Sigmoid colon (tissue), 7 donors: ENCODE measurements at places on chromosomes 5 and 9. TPM values are rescaled to one million over a fixed set of nuclear protein-coding genes. Genes with fewer than 3 reads are reported as not detected.
A peak's percentile ranks its signal among the peaks of the same experiment; 100 is the strongest.

DNA sequence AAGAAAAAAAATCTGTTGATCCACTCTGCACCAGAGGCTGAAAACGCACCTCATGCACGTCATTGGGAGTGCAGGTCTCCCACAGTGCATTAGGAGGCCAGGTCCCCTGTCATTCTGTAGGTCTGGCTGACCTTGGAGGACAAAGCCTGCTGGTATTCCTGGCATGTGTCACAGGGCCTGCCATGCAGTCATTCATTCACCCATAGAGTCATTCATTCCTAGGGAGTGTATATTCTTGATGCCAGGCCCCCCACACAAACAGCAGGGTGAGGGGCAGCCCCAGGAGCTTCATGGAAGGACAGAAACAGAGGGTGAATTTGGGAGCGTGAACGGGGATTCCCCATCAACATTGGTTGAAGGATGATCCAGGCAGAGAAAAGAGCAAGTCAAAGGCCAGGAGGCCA is 2.2 kb downstream of the GBGT1 start:
- no peak for DNase-seq

- DNase-seq = no peak
Measured at GRCh38 chr5:144698484-144698883, 527.8 kb downstream of the KCTD16 start.

GRCh38 chr5:35745193-35745592 is 111.5 kb upstream of the IL7R start:
- no peak for DNase-seq

GRCh38 chr5:17365811-17366138 is 132.3 kb upstream of the TAF11L2 start:
- DNase-seq = no peak

- DNase-seq = peak; percentile 84
Measured at GRCh38 chr9:131739959-131740648, at the start of gene RAPGEF1. TSS of gene RAPGEF1 (minus strand) at chr9:131740076. CDS start at chr9:131739830, 246 bp downstream.

DNA sequence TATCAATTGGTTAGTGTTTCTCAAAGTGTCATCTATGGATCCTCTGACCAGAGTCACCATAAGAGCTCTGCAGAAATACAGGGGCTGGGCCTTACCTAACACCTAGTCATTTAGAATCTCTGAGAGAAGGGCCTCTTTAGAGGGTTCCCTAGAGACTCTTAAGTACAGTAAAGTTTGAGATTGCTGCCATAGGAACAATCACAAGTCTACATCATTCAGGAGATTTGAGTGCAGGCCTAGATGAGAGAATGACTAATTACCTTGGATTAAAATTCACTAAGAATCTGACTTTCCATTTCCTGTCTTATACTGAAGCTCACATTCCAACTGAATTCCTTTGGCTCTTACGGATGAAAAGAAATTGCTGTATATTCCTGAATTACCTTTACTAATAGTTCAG is 182.1 kb upstream of the PTGER4 start:
- DNase-seq = no peak

- DNase-seq = no peak
Measured at GRCh38 chr5:180387798-180388197, 34.7 kb upstream of the GFPT2 start.

DNA sequence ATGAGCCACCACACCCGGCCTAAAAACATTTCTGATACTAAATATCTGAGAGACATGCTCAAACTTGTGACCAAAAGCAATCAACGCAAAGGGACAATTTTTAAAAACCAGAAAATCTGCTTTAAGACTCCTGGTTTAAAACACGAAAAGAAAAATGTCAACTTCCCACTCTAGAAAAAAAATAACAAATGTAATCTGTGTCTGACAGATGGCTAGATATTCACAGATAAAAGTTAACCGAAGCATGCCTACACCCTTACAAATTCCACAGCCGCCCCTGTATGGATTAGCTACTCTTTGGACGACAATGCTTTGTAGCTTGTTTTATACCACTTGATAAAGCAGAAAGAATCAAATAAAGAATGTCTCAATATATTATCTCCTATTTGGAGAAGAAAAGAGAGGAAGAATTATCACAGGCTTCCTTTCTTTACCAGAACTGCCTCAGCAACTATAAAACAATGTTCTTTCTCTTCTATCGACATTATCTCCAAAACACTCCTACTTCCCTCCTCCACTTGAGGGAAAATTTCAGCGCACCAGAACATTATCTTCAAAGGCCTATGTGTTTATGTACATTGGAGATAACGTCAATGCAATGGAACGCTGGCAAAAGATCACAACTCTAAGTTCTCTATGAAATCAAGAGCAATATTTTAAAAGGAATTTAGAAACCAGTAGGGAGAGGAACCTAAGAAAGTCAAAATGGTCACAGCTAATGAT is 26.2 kb downstream of the CEMIP2 start:
- DNase-seq = no peak

DNA sequence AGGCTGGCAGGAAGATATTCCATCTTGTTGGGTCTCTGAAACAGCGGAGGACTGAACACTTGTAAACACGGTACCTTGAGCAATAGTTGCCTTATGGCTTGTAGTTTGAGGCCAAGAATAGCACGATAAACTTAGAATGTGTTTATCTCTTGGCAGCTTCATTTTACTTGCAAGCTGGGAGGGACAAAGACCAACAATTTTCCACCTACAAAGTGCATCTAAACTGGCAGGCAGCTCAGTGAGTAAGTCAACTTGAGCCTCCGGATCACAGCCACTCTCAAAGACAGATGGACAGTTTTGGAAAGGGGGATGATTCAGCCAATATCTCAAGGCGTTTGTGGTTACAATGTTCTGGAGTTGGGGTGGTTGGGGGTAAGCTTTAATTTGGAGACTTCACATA is 652.6 kb downstream of the CETN3 start:
- DNase-seq = no peak

- DNase-seq = no peak
Measured at GRCh38 chr9:20835377-20836286, 151.6 kb downstream of the FOCAD start.

GRCh38 chr5:1971944-1972343 is 89.2 kb upstream of the IRX4 start:
- DNase-seq = no peak

DNA sequence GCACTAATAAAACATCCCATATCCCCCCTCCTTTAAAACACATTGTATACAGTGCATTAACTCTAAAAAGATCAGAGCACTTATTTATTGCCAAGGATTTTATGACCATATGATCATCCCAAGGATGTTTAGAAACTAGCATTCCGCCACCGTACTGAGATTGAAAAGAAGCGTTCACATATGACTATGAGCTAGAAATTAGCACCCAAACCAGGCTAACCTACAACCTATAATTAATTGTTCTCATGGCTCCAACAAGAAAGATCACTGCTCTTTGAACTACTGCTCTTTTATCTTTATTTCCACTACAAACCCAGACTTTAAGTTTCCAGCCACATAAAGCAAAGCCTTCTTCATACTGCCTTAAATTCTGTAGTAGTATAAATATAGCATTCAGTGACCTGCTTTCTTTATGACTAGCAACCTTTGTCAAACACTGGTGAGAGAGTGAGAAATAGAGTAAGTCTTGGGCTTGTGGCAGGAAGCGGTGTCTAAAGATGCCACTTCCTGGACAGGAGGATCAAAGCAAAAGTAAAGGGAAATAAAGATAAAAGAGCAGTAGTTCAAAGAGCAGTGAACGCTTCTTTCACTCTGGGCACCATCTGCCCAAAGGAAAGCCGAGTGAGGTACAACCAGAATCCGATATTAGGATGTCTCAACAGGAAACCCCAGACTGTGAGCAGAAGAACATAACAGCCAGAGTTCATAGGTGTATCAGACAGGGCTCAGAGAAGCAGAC is 151.1 kb upstream of the ERCC6L2 start:
- DNase-seq = no peak

DNA sequence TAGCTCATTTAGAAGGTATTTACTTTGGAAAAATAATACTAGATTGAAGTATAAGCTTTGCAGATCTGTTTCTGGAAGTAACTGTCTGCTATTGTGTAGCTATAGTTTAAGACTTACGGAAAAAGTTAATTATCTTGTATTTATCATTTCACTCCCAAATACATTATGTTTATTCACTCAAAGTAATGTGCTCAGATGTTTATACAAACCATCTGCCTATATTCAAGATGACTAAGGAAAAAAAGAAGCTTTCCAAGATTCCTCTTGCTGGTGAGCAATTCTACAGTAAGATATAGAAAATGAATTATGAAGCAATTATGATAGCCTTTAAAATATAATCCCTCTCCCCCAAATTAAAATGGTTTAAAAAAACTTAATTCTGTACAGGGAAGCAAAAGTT is 137.9 kb downstream of the KIAA0825 start:
- DNase-seq = no peak

DNA sequence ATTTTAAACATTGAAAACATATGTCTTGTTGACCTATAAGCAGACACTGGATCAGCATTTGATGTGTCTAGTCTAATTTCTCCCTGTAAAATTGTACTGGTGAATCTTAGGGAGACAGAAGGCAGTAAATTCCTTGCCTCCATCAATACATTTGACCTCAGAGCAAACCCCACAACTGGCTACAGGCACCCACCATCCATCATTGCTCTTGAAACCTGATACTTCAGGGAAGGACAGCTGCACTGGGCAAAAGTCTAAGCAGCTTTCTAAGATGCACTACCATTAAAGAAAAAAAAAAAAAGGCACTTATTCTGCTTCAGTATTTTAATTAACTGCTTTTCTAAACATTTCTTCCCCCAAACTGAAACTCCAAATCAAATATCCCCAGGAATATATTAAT is 1051.3 kb upstream of the DMAC1 start:
- DNase-seq = no peak

DNA sequence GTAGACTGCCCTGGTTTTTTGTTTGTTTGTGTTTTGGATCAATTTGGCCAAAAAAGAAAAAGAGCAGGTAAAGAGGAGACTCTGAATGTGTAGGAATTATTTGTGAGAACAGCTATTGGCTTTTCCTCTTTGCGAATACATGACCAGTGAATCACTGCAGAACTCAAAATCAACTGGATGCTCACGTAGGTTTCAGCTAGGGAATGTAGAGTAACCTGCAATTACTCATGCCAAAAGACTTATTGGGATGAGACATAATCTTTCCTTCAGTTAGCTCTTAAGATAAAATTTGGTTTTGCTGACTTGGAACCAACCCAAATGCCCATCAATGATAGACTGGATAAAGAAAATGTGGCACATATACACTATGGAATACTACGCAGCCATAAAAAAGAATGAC is 348.0 kb downstream of the NPR3 start:
- no peak for DNase-seq

DNA sequence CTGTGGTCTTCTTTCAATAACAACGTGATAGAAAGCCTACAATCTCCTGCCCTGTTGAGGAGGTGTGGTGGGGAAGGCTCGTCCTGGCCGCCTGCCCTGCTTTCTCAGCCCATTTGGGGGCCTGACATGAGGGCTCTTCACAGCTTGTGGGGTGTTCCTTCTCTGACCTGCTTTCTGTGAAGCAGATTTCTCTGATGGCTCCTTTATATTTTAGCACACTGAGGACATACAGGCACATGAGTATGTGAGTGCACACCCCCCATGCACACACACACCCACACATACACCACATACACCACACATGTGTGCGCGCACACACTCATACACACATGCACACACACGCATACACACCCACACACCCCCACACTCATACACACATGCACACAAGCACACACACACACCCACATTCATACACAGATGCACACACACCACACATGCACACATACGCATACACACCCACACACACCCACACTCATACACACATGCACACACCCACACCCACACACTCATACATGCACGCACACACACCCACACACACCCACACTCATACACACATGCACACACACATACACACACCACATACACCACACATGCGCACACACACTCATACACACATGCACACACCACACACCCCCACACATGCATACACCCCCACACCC is 117.5 kb downstream of the COL5A1 start:
- no peak for DNase-seq

GRCh38 chr9:129258124-129258822 is 80.2 kb upstream of the IER5L start:
- peak; percentile 95 for DNase-seq

DNA sequence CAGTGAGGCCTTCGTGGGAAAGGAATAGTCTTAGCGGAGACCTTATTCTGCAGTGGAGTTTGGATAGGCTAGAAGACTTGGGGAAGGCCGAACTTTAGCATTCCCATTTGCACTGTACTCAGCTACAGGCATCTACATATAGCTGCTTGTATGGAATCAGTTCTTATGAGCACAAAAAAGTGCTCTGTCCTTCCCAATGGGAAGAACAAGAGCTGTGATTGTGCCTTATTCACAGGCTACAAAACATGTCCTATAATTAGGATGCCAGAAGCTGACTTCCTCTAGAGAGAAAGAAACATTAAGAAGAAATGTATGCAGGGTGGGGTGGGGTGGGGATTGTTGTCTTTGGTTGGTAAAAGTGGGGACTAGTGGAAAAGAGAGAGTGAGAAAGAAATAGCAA is 154.7 kb downstream of the ATP10B start:
- no peak for DNase-seq

- no peak for DNase-seq
Measured at GRCh38 chr5:167479779-167480178, 811.7 kb upstream of the WWC1 start.

DNA sequence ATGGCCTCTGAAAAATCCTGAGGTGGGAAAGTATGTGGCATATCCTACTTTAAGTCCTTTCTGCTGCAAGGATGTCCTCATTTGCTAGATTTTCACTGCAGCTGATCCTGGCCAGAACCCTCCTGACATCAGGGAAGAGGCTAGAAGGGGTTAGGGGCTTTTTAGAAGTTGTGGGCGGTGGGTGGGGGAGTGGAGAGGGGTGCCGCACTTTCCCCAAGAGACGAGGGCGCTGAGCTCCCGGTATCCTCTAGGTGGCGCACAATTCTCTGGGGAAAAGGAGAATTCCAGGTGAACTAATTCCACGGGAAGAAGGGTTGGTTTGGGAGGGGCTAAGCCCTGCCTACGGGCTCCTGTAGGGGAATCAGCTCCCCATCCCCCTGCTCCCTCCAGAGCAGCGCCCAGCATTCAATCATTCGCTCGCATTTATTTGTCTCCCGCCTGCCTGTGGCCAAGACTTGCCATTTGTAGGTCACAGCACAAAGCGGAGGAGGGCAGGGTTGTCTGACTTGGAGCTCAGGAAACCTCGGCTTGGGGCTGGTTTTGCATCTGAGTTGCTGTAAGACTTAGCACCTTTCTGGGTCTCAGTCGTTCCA is 42.9 kb upstream of the HAND1 start:
- no peak for DNase-seq

TERT gene
- not detected for total RNA-seq

HMGCR gene
- total RNA-seq = 16.1 TPM

NFIL3 gene
- 34.3 TPM for total RNA-seq

LCN2 gene
- total RNA-seq = not detected

MCC gene
- total RNA-seq = 9.1 TPM

PRR16 gene
- total RNA-seq = 5.7 TPM

ANKRD55 gene
- total RNA-seq = not detected

PAEP gene
- total RNA-seq = not detected

RABGAP1 gene
- 110 TPM for total RNA-seq
